Stomach (tissue), 19 donors: ENCODE measurements at places on chromosomes 4 and X. TPM values are rescaled to one million over a fixed set of nuclear protein-coding genes. Genes with fewer than 3 reads are reported as not detected.
A peak's percentile ranks its signal among the peaks of the same experiment; 100 is the strongest.

DNA sequence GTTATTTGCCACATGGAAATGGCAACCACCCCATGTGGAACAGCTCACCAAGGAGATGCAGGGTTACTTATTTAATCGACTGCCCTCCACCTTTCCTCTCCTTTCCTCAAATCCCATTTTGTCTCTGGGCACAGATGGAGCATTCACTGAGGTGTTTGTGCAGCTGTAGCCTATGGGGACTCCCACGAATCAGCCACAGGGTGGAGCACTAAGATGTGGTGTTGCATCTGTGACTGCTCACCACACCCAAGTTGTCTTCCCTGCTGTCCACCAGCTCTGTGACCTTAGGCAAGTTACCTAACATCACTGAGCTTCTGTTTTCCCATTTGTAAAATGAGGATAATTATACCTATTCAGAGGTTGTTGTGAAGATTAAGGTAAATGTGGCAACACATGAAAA is 252.4 kb upstream of the CPEB2 start:
- peak; percentile 60 for DNase-seq

GRCh38 chr4:112279882-112280315 is 5.8 kb downstream of the TIFA start:
- no peak for DNase-seq

GRCh38 chrX:53831662-53832635 is 145.4 kb upstream of the HUWE1 start:
- no peak for DNase-seq

GRCh38 chr4:42420140-42420539 is 22.9 kb downstream of the SHISA3 start:
- no peak for DNase-seq

- DNase-seq: no peak
Measured at GRCh38 chrX:29295987-29296680, 708.9 kb downstream of the IL1RAPL1 start.

DNA sequence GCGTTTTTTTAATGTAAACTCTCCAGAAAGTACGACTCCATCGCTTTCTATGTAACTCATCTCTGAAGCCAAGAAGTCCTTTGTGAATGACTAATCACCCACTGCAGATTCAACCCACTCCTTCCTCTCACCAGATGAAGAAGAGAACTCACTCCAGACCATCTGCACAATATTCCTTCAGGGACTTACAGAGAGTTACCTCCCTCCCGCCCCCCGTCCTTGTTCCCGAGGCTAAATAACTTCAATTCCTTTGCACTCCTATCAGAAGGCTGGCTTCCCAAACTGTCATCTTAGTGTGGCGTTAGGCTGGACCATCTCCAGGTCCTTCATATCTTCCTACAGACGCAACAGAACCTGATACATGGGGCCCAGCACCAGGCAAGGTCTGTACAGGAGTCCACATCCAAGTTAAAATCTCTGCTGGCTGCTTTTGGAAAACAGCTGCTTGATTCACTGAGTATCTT is 82.4 kb downstream of the AFAP1 start:
- no peak for DNase-seq

DNA sequence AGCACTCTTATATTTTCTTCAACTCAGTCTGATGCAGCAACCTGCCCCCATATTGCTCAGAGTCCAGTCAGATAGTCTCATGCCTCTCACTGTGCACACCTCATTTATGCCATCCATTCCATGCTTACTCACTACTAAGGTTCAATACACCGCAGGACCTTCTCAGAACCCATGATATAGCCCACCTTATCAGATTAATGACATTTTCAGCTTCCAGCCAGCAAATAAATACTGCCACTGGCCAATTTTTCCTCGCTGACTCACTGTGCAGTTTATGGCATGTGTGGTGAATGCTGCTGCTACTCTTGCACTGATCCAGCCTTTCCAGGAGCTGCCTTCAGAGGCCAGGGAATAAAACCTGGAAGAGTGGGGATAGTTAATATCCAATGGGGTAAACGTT is 380.6 kb upstream of the SPOCK3 start:
- DNase-seq: no peak

DNA sequence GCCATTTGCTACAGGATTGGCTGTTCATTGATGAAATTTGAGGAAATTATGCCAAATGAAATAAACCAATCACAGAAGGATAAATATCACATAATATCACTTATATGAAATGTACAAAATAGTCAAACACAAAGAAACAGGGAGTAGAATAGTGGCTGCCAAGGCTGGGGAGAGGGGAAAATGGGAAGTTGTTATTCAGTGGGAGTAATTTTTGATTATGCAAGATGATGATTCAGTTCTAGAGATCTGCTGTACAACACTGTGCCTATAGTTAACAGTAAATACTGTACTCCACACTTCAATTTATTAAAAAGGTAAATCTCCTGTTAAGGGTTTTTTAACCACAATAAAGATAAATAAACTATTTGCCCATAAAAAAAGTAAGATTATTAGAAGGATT is 101.1 kb downstream of the TMA16 start:
- DNase-seq: no peak

GRCh38 chrX:110086916-110087484 is 84.1 kb downstream of the TMEM164 start:
- DNase-seq: no peak

DNA sequence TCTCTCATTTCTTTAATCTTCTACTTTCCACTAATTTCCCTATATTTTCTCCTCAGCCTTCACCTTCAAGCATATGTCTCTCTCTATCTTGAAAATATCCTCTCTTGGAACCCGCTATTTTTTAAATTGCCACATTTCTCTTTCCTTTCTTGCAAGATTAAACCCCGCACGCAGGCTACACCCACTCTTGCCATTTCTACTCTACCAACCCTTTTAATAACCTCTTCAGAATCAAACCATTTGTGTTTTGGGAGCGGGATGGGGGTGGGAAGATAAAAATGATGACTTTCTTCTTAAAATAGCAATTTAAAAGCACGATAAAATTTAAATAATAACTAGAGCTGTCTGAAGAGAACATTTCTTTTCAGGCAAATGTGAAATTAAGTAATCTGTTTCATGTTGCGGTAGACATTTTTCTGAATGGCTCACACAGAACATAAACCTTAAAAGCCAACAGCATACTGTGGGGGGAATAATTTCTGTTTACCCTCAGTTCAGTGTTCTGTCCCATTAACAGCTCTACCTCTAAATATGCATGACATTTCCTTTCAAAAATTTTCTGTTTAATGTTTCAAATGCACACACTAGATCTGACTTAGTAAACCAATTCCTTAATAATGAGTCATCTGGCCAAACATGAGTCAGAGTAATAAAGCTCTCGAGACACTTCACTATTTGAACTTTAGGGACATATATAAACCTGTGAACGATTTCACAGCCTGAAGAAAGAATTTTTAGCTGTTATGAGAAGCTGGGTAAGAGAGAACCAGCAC is 20.5 kb downstream of the ARSJ start:
- DNase-seq: no peak

GRCh38 chr4:119039779-119040178 is 95.9 kb upstream of the MYOZ2 start:
- no peak for DNase-seq

DNA sequence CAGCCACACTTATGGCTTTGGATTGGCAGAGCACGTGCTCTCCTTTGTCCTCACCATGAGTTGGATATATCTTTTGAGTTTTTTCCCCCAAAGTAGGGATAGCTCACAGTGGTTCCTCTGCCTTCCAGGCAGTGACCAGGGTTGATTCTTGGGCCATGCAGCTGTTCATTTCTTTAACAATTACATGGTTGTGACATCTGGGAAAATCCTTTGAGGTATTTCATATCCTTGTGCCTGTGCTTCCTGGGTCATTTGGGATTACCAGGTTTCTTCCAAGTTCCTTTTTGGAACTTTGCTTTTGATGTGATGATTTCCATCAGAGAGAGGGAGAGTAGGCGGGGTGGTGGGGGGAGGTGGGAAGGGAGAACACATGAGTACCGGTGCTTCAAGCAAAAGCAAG is 15.6 kb downstream of the BCORL1 start:
- no peak for DNase-seq

DNA sequence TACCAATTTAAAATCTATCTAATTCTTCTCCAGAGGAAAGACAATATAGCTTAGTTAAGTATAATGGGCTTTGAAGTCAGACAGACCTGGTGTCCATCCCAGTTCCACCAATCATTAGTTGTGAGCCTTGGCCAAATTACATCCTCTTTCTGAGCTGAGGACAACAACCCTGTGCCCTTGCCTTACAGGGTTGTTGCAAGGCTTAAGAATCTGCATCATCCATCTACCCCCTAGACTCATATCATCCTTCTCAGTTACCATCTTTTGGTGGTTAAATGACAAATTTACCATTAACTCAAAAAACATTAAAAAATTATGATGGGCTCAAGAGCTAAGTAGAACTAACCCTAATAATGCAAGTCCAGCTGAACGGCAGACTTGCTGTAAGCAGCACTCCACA is 51.6 kb downstream of the NAP1L5 start:
- DNase-seq: no peak

DNA sequence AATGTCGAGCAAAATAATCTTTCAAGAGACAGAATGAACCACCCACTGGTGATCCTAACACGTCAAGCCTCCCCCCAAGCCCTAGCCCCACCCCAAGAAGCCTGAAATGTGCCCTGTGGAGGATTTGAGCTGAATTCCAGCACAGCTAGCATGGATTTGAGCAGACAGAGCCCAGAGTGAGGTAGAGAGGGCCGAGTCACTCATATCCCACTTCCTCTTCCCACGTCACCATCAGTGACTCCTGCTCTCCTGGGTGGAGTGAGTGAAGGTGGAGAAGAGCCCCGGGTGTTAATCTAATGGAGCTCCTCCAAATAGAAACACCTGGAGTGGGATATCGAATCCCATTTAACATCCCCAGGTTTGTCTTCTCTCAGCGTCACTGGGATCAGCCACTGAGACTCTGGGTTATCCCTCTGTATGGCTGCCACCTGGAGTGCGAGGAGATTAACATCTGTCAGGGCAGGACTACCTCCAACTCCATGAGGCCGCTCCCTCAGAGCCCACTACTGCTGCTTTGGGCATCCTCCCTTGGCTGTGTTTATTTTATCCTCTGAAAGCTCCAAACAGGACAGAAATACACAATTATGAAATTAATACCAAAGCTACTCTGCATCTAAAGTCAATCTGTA is 136.6 kb downstream of the NWD2 start:
- DNase-seq: no peak

DNA sequence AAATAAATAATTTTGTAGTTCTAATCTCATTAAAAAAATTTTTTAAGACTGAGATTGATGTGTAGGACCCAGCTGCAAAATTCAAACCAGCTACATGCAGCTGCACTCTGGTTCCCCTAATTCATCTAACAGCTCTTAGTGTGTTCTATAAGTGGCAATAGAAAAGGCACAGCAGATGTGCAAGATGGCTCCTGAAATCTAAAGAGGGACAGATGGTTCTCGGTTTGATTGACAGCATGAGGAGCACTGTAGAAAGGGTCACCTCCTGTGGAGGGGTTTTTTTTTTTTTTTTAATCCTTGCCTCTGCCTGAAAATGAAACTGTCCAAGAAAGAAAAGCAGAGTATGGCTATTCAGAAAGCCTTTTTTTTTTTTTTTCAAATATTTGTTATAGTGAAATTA is 16.9 kb upstream of the OCIAD1 start:
- no peak for DNase-seq

- DNase-seq: no peak
Measured at GRCh38 chr4:125235971-125236370, 78.8 kb upstream of the FAT4 start.

- peak; percentile 71 for DNase-seq
Measured at GRCh38 chr4:52659722-52660261, 691 bp upstream of the USP46 start.

DNA sequence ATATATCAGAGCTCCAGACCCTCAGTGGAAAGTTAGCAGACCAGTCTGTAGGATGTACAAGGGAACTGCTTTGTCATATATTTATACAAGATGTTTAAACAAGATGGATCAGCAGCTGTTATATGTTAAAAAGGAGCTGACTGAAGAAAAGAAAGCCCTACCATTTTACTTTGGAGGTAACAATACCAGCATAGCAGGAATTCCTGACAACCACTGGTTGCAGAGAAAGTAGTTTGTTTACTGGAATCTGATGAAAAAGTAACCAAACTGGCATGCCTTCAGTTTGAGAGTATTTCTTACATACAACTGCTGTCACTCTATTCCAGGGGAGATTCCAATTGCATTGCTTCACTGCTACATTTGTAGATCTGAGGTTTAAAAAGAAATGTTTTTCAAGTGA is 49.5 kb upstream of the GABRQ start:
- no peak for DNase-seq

DNA sequence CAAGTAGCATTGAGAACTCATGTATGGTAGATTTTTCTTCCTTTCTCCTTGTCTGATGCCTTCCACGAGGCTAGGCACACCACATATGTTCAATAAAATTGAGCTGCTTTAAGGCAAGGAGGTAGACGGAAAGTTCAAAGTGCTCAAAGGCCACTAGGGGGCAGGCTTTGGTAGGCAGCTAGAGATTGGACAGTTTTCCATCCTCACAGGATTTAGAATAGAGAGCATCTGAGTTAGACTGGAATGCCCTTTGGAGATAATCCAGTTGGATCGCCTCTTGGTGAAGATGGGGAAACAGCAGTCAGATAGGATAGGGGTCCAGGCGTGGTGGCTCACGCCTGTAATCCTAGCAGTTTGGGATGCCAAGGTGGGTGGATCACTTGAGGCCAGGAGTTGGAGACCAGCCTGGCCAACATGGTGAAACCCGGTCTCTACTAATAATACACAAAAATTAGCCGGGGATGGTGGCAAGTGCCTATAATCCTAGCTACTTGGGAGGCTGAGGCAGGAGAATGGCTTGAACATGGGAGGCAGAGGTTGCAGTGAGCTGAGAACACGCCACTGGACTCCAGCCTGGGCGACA is 30.4 kb downstream of the ELF4 start:
- DNase-seq: peak; percentile 67

- DNase-seq: no peak
Measured at GRCh38 chrX:123331859-123332258, 147.8 kb downstream of the GRIA3 start.

DNA sequence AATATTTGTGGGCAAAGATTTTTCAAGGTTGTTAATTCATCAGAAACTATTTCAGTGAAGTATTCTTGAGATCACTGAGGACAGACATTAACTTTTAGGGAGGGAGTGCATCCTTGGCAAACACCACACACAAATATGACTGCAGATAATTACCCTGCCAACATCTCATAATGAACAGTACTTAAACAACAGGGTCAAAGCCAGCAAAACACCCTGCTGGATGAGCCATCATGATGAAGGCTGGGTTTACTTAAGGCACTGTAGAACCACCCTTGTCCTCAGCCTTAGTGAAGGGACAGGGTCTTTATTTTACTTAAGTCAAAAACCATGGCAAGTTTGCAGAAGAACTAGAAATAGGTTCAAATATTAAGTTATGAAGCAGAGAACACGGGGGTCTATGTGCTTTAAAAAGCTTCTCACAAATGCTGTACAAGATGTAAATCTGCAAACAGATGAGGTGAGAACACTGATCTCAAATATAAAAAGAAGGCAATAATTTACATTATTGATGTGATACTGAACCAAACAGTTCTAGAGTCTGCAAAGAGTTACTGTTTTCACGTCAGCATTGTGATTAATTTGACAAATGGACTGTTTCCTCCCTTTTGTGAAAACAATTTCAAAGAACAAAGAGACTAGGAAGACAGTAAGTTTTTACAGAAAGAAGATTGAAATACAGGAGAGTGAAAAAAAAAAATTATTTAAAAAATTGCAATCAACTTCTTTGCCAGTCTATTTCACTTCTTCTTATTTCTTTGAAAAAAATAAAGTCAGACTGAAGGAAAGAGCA is 28.2 kb downstream of the TAPT1 start:
- no peak for DNase-seq

Gene PITX2
- 0.53 TPM for polyA plus RNA-seq

Gene SMIM10
- 12.5 TPM for polyA plus RNA-seq

Gene GPR173
- polyA plus RNA-seq: 0.44 TPM

Gene FAM184B
- polyA plus RNA-seq: not detected

Gene C4orf51
- polyA plus RNA-seq: not detected

Gene GABRG1
- polyA plus RNA-seq: not detected

Gene PF4V1
- not detected for polyA plus RNA-seq
